CD4-positive, alpha-beta T cell treated with Interleukin-15 for 4 hours (primary cell): ENCODE measurements at places on chromosomes 3 and 15.

DNA sequence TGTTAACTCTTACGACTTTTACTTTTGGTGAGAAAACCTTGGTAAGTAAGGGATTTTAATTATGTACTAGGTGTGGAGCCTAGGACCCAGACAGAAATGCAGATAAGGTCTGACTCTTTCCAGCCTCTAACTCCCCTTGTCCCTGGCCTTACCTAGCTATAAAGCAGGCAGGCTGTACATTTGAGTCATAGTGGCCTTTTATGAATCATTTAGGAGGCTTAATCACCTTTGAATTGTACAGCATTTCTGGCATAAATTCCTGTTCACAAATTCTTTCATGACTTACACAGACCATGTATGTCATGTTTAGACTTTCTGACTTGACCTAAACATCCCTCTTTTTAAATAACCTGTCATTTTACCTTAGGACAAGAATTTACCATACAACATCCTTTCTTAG, 47.4 kb downstream of the CHCHD4 start:
- no peak for DNase-seq

DNA sequence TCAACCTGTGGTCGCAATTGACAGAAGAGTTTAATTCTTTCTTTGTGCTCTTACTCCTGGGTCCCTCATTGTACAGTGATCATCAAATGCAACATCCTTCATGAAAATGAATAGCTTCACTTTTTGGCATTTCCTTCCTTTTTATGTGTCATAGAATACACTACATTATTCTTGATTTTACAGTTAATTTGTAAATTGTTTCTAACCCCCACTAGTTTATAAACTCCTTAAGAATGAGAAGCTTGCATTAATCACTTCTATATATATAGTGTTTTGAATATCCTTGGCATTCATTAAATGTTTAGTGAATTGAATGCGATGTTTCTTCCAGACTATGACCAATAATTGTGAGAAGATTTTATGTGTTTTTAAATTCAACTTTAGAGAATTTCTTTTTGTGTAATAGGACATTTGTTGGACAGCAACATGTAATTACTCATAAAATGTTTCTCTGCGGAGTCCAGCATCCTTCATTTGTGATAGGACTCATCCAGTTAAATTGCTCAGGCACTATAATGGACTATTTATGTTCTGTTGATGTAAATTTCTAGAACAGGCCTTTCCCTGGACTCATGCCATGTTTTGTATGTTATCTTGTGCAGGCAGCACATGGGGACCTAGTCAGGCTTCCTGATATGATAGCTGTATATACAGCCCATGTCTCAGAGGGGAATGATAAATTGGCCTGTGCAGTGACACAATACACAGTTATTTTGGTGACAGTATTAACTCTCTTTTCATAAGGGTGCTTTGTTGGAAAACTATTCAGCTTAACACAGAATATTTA, 51.3 kb downstream of the MBNL1 start:
- no peak for DNase-seq

GRCh38 chr15:43346305-43346704, 15.9 kb upstream of the LCMT2 start:
- DNase-seq = no peak

DNA sequence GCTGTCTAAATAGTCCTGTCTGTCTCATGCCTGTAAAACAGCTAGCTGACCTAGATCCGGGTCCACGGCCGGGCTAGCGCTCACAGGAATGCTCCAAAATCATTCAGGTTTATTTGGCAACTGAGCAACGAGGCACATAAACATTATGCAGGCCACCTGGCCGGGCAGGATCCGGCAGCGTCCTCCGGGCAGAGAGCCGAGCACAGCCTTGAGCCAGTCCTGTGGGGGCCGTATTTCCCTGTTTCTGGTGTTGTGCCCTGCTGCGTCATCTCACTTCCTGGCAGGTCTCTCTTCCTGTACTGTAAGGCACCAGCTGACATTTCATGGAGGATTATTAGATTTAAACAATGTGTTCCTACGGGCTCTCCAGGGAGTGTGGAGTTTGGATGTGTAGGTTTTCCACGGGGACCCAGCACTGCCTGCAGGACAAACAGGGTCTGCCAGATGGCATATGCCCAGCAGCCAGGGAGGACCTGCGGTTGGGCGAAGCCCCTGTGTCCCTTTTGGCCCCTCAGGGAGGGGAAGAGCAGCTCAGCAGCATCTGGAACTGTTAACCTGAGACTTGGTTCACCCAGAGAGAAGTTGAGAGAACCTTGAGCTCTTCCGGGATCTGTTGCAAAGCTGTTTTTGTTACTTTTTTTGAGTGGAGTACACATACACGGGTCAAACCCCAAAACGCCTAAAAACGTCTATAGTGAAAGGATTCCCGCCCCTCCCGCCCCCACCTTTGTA, 16.6 kb upstream of the LRRK1 start:
- no peak for DNase-seq

DNA sequence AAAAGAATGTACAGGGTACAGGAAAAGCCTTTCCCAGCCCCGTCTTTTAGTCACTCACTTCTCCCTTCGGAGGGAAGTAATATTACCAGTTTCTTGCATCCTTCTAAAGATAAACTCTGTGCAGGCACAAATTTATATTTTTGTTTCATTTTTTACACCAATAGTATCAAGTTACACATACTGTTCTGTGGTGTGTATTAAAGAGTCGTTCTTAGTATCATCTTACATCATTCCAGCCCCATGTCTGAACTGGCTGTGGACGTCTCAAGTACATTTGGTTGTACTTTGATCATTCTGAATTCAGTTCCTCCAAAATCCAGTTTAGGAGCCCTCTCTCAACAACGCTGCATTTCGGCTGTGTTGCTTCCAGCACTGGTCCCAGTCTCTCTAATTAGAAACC, 68.7 kb downstream of the LMLN start:
- DNase-seq = no peak

DNA sequence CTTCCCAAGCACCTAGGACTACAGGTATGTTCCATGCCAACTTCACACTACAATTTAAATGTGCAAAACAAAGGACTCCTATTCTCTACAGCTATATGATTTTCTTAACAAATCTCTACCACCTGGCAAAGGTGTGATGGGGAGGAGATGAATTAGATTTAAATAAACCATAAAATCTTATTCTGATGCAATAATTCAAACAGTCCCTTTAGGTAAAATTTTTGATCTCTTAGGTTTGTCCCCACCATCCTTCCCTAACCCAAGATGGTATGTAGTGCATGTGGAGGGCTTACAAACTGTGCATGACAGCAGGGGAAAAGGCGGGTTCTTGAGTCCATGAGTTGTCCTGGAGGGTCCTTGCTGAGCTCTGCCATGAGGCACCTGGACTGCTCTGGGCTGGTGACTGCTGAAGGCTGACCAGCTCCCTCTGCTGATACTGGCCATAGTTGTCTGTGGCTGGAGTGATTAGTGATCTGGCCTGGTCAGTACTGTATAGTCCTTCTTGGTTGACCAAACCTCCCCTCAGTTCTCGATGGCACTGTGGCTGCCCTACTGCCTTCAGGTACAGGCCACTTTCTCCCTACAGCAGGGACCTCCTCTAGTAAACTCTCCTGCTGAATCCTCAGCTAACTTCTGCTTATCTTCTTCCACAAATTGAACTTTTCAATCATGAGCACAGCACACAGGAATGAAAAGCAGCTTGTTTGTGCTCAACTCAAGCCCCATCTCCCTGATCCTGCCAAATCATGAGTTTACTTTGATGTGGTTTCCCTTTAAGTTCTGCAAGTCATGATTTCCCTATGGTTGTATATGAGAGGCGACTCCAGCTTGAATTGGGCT, 30.1 kb downstream of the CFAP161 start:
- no peak for DNase-seq
